ENCODE measurements at places on chromosomes 6 and 20.

DNA sequence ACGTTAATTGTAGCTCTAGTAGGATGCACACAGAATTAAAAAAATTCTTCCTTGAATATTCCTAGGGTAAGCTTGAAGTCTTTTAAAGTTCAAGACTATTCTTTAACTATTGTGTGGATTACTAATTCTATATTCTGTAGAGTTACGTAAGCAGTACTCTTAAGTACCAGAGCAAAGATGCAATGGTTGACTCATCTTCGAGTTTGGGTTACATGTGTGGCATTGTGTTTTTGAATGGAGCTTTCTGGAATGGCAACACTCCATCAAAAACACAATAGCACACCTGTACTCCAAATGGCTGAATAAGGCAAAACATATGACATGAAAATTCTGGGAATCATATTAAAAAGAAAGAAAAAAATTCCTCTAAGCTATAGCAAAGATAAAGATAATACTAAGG lies 33.5 kb upstream of the CEP162 start:
- DNase-seq: no peak

DNA sequence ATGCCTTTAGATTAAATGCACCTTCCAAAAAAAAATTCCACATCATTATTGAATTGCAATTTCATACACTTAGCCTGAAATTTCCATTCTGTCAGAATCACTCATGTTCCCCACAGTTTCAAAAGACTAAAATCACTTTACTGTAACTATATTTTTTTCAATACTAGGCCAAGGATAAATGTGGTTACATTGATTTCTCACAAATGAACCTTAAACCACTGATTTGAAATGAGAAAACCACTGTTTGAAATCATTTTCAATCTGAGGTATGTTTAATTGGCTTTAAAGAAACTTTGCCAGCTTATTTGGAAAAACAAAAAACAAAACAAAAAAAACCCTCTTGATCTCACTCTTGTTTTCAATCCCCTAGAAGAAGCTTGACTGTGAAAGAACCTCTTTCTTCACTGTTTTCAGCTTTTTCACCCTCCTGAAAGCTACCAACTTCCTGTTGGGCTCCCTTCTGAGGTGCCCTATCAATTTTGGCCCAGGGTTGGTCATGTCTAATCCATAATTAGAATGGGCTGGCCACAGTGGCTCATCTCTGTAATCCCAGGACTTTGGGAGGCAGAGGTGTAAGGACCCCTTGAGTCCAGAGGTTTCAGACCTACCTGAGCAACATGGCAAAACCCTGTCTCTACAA lies 242.5 kb downstream of the ADGRG6 start:
- DNase-seq: no peak

DNA sequence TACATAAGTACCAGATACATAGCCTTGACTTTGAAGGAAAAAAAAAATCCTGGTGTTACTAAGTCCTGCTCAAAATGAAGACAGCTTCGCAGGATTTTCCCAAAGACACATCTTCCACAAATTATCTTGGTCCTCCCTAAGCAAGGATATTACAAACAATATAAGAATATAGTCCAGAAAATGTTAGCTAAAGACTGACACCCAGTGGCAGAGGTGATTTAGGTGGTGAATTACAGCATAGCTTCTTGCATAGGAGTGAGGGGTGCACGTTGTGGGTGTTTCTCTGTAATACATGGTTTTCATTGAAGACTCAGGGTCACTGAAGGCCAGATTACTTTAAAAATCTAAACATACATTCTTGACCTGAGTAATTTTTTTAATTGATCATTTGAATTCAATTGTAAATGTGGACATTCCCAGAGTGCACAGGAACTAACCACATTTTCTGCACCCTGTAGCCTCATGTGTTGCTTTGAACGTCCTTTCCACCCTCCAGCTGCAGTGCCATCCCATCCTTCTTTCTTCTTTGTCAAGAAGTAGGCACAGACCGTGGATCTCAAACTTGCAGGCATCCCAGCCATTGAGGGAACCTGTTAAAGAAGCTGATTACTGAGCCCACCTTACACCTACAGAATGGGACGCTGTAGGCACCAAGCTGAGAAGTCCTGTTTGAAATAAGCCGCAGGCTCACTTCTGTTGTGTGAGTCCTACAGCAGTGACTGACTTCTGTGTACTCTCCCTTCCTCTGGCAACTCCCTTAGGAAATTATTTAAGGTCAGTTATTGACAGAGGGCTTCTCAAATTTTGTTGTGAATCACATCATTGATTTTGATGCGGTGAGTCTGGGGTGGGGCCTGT lies 102.6 kb downstream of the PERP start:
- DNase-seq: peak; percentile 10

- DNase-seq: no peak
These were observed 88.3 kb upstream of the NT5E start for GRCh38 chr6:85361643-85362014.

DNA sequence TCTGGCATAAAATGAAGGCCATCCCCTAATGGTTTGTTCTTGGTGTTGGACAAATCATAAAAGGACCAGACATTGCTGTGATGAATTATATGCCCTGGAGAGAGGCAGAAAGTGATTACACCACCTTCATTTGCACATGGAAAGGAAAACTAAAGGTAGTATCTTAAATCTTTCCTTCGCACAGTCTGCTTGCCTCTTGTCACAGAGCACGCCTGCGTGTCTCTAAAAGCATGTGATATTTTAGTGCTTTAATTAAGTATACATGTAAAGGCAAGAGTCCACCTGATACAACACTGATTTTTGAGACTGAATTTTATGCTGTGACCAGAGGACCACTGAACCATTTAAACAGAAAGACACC lies 28.8 kb upstream of the PLAGL1 start:
- no peak for DNase-seq

DNA sequence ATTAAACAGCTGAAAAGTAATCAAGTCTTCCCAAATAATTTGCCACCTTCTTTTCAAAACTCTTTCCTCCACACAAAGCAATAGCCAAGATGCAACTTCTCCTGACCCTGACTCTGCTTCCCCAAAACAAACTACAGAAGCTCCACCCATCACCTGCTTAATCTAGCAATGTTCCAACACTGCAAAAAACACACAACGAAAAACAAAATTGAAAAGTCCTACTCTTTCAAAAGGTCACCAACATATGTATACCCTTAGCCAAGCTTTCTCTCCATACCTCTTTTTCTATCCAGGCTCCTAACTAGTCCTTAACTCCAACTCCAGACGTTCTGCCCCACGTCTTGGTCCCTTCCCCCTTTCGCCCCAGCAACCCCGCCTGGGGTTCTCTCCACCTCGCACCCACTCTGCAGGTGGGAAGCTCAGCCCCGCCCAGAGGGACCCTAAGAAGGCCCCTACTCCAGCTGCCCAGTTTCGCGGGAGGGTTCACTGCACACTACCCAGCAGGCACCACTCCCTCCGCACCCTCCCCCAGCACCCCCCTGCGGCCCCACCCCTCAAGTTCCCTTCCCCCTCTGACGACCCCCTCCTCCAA lies 717 bp downstream of the CSNK2A1 start:
- no peak for DNase-seq

DNA sequence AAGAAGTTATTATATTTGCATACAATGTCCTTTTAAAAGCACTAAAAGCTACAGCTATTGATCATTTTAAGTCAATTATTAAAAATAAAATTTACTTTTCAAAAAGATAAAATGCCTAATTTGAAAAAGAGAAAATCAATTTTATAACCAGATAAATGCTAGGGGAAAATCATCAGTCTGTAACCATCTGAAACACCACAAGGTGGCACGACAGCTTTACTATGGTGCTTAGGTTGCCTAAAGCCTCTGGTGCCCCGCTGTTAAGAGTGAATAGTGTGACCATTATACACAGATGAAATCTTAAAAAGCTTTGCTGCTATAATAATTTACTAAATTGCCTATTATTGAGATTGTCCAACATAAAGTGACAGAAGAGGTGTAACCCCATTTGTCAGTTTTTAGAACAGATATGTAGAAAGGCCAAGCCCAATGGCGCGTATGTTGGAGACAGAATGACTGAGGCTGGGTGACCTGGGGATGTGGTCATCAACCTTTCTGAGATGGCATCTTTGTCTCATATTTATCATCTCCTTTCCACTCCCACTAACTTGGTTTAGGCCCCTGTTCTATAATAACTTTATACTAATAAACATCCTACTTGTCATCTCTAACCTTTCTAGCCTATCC lies 100.8 kb downstream of the MOXD1 start:
- DNase-seq: peak; percentile 24

DNA sequence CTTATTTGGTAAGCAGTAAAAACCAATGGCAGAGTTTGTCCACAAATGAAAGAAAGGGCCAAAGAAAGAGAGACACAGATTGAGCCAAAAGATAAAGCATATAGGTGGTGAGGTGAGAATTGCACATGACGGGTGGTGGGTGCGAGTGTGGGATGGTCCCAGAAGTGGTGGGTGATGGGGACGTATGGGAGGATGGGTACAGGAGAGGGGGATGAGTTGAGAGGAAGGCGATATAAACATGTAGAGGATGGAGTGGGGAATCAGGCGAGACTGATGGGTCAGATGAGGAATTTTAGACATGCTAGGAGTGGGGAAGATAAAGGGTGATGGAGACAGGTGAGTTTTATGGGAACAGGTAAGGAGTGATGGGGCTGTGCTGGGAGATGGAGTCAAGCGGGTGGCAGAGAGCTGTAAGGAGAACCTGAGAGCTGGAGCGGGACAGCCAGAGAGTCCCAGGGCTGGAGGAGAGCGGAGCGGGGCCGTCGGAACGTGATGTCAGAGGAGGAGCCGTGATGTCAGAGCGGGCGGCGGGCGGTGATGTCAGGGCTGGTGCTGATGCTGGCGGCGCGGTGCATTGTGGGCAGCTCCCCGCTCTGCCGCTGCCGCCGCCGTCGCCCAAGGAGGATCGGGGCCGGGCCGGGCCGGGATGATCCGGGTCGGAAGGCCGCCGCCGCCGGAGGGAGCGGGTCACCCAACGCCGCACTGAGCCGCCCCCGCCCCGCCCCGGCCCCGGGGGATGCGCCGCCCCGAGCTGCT lies at the start of gene TTBK1:
TTBK1 (plus strand) TSS at position 574 of the 756 bp plus-strand sequence. CDS start 3,180 bp downstream, outside the sequence.
- DNase-seq: no peak

DNA sequence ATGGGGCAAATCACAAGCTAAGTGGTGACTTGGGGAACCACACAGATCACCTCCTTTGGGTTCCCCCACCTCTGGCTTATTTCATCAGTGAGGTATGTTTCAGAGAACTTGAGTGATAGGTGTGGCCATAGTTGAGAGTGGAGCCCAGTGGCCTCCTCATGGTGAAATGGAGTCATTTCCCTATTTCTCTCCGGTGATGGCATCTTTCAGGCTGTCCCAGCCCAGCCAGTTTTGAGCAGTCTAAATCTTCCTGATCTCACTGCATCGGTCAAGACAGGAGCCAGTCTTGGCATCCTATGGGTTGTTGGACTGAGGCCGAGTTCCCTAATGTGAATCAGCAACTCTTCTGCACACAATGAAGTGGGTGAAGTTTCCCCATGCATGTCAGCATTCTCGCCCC lies 132.4 kb downstream of the EYA2 start:
- DNase-seq: no peak

DNA sequence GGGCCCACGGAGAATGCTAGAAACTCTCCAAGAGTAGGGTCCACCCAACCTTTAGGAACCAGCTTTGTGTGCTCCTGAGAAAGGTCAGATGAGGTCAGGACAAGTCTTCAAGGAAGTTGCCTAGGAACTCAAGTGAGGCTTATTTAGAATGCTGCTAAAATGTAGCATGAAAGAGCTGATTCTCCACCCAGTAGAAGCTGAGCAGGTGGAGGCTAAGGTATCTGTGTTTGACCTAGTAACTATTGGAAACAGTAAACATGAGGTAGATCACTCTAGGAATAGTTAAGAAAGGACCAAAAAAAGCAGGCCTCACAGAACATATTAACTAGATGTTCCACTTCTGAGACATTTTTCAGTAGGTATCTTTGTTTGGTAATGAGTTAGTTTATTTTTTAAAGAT lies 13.9 kb downstream of the CEP43 start:
- no peak for DNase-seq

GRCh38 chr6:163346497-163346961 lies 68.0 kb upstream of the QKI start:
- DNase-seq: no peak

- no peak for DNase-seq
These were observed 41.8 kb upstream of the TINAG start for GRCh38 chr6:54266400-54266923.

GRCh38 chr6:74756923-74757322 lies 448.9 kb downstream of the COL12A1 start:
- DNase-seq: no peak

- DNase-seq: no peak
These were observed 4.5 kb downstream of the DLL1 start for GRCh38 chr6:170286246-170286933.

GRCh38 chr20:13809855-13810254 lies 25.0 kb downstream of the NDUFAF5 start:
- no peak for DNase-seq

- DNase-seq: peak; percentile 35
These were observed 457.8 kb downstream of the QKI start for GRCh38 chr6:163872335-163872734.

DNA sequence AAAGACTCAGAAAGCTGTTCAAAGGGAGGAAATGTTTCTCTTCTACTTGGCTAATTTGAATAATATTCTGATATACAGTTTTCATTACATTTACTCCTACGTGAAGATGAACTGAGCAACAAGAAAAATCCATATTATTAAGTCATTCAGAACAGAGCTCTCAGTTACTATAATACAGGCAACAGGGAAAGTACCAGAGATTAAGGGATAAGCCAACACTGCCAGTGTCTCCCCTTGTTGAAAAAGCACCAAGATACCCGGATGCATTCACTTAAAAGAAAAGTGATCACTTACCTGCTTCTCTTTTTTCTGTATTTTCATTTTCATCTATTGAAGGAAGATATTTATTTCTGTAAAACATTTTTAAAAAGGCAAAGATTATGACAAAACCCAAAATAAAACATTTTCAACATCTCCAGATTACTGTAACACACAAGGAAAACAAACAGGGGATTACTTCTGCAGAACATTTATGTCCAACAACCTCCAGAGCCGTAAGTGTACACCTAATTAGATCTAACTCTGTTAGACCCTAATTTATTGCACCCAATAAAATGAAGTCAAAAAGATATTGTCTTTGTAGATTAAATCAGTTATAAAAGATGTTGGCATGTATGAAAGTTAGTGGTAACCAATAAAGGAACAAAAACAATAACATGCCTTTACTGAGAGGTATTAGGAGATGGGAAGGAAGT lies 67.0 kb downstream of the CHD6 start:
- no peak for DNase-seq

DNA sequence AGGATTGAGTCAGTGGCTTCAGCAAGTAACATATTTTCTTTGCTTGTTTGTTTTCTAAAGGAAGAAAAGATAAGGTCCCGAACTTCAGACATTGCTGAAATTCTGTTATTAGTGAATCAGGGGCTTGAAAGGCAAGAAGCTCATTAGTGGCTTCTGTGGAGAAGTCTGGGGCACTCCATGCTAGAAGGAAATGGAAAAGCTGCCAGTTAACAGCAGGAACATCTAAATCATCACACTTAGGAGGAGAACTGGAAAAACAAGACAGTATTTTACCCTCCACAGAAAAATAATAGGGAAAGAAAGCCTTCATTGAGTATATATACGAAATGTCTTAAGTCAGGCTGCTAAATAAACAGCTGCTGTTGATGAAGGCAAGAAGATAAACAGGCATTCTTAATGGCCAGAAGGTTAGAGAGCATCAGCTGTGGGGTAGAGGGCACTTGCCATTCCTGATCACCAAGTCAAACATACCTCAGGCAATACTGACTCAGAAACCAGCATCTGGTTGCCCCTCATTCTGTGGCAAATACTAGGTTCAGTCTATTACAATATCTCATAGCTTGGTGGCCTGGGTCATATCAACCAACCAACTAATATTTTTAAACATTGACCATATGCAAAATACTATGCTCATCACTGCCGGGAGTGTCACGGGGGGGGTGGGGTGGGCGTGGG lies 143.2 kb upstream of the TENT5A start:
- DNase-seq: no peak

GRCh38 chr6:53896196-53896595 lies 101.4 kb downstream of the LRRC1 start:
- DNase-seq: no peak

All from HFF-Myc (cell line).